NB4 (cell line): ENCODE measurements at places on chromosomes 1 and 21.

DNA sequence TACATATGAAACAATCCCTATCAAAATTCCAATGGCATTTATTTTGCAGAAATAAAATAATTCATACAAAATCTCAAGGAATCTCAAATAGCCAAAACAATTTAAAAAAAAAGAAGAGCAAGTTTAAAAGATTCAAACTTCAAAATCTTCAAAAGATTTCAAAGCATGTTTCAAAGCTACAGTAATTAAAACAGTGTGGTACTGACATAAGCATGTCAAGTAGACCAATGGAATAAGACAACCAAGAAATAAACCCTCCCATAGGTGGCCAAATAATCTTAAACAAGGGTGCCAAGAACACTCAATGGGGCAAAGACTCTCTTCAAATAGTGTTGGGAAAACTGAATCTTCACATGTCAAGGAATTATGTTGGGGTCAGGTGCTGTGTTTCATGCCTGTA lies 28.0 kb upstream of the UCK2 start:
- DNase-seq, result no peak

DNA sequence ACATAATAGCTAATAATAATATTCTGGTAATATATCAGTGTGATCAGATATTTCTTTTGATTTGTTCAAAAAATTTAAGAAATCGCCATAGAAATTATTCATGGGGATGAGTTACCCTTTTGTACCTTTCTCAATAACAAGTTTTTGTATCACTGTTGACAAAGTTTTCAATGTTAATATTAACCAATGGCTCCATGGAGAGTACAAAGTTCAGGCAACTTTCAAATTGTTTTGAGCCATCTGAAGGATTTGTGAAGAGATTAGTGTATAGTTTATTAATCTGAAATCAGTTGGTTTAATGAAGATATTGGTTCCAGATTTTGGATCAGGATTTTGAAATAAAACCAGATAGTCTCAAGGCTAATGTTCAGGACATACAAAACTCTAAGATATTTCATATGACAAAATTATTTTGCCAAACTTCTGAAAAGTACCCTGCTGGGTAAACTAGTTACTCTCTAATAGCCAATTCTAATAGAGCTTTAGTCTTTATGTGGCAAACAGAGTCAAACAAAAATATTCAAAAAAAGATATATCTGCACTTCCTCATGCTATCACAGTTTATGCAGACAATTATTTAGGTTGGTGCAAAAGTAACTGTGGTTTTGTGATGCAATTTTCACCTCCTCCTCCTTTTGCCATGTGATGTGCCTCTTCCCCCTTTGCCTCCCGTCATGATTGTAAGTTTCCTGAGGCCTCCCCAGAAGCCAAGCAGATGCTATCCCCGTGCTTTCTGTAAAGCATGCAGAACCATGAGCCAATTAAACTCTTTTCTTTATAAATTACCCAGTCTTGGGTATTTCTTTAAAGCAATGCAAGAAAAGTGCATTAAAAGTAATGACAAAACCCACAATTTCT lies 1105.0 kb downstream of the PLA2G4A start:
- DNase-seq, result peak; percentile 20

DNA sequence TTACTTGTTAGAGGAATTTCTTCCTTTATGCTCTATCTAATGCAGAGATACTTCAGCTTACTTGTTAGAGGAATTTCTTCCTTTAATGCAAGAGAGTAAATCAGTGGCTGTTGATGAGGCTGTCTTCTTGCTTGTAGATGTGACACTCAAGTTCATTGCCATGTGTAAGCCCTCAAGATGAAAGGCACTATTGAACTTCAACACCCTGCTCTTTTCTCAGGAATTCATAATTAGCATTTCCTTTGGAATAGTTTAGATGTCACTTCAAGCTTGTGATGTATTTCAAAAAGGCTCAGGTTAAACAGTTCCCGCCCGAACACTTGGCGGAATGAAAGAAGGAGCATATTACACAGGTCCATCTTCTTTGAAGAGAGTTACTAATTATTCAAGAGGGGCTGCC lies 251.9 kb downstream of the RGS7 start:
- no peak for DNase-seq

DNA sequence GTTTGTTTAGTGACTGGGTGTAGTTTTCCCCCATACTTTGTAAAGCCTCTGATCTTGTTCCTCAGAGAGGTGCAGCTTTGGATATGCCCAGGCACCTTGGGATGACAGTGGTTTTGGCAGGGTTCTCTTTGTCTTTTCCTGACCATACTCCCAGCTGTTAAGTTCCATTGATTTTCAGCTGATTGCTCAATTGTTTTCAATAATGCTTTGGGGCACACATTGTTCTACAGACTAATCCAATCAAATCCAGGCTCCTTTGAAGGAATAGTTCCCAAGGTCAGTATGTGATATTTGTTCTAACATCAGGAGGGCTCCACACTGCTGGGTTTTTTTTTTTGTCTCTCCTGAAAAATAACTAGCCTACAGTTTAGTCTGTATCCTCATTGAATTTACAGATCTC lies 24.8 kb downstream of the PPP2R5A start:
- DNase-seq, result no peak

DNA sequence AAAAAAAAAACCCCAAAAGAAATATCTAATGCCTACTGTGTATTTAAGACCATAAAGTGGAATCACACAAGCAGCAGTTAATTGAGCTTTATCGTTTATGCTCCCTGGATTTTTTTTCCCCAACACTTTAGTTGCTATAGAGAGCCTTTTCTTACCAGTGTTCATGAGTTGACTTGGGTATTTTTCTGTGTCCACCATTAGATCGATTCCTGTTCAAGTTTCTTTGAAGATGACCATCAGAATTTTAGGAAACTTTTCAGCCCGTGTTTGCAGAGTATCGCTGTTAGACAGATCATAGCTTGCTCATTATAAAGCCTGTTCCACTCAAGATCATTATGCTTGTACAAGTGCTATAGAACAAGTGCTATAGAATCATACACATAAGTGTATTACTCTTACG lies 1.5 kb downstream of the RALGPS2 start:
- DNase-seq, result no peak

DNA sequence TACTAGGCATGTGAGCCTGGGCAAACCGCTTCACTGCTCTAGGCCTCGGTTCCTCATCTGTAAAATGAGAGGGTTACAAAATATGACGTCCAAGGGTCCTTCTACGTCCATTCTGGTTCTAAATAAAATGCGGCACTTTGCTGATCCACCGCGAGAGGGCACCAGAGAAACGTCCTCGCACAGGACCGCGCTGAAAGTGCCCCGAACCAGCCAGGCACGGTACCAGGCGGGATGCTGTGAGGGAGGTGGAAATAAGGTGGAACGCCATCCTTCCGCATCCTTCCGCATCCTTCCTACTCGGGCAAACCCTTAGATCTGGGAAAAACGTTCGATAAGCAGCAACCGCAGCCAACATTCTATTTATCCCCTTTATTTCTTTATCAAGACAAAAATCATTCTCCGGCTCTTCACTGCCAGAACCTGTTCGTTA lies 60.3 kb upstream of the KRTAP19-8 start:
- DNase-seq, result peak; percentile 72

DNA sequence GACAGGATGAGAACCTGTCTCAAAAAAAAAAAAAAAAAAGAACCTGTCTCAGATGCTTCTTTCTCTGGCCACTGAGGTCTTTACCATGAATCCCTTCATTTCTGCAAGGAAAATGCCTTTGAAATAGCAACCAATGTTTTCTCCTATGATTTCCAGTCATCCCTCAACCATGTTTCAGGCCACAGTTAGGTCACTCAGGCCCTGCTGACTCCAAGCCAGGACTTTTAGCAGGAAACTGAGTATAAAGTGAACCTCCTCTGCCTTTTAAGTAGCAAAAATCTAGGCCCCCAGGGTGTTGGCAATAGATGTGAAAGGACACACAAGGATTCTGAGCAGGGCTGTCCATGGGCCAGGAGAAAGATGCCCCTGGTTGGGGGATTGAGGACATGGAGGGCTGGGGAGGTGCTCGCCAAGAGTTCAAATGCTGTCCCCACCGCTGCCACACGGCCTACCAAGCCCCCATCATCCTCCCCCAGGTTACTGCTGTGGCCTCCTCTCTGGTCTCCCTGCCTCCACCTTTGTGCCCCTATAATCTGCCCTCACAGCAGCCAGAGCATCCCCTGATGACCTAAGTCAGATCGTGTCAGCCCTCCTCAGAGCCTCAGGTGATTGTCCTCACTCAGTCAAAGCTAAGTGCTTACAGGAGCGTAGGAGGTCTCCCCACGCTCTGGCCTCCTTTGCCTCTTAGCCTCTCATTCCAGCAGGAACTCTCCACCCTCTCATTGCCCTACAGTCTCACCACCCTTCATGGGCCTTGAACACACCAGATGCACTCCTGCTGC lies 54.6 kb downstream of the MATN1 start:
- DNase-seq, result no peak

GRCh38 chr21:21921410-21922232 lies 923.4 kb downstream of the NCAM2 start:
- peak; percentile 11 for DNase-seq

- DNase-seq, result no peak
Measured at GRCh38 chr1:168206111-168206510, 19.7 kb upstream of the SFT2D2 start.
